Ovary (tissue), 10 donors: ENCODE measurements at places on chromosomes 4 and X. TPM values are rescaled to one million over a fixed set of nuclear protein-coding genes. Genes with fewer than 3 reads are reported as not detected.

DNA sequence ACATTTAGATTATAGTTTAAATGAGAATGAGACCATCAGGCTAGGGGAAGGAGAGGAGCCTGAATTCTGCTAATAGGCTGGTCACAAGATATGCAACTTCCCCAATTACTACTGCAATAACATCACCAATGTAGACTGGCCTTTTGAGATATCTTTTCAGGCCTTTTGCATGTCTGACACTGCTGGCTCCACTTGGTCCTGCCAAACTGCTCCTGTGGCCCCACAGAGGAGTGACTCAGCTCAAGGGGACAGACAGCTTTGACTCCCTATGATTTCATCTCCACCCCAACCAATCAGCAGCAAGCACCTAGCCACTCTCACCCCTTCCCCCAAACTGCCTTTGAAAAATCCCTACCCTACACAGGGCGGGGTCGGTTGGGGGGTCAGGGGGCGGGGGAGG, 22.8 kb downstream of the GPRIN3 start:
- DNase-seq = no peak

- DNase-seq = no peak
These were observed 123.9 kb downstream of the MID1 start for GRCh38 chrX:10496345-10496965.

LGI2 gene
- 19.8 TPM for polyA plus RNA-seq

ATG4A gene
- 3.9 TPM for polyA plus RNA-seq
